ENCODE measurements at places on chromosomes 1 and 21.
A peak's percentile ranks its signal among the peaks of the same experiment; 100 is the strongest.

GRCh38 chr1:224447251-224447650, 12.7 kb upstream of the WDR26 start:
- DNase-seq = no peak

GRCh38 chr1:219626865-219627264, 14.0 kb upstream of the ZC3H11B start:
- DNase-seq = no peak

GRCh38 chr21:17139696-17140095, 373.1 kb upstream of the CXADR start:
- no peak for DNase-seq

- peak; percentile 86 for DNase-seq
Observed at GRCh38 chr21:15141261-15141970, 76.6 kb upstream of the NRIP1 start.

DNA sequence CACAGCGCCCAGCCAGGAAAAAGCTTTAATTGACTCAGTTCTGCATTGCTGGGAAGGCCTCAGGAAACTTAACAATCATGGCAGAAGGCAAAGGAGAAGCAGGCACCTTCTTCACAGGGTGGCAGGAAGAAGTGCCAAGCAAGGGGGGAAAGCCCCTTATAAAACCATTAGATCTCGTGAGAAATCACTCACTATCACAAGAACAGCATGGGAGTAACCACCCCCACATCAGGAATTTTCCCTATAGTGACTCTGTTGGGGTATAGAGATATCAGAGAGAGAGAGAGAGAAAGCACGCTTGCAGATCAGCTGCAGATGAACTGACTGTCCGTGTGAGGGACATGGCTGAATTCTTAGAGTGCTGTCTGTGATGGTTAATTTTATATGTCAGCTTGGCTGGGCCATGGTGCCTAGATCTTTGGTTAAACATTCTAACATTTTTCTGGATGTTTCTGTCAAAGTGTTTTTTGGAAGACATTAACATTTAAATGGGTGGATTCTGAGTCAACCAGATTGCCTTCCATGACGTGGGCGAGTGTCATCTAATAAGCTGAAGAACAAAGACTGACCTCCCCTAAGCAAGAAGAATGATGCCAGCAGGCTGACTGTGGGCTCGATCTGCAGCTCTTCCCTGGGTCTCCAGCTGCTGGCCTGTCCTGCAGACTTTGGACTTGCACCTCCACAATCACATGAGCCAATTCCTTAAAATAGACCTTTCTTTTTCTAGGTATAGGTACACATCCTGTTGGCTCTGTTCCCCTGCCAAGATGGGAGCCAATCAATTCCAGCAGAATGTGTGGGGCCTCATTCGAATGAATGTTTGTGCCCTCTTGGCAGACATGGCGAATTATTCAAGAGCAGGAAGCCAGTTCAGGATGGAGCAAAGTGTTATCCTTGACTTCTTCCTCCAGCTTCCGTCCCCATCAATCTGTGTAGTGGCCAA, 21.4 kb upstream of the CPT2 start:
- no peak for DNase-seq

DNA sequence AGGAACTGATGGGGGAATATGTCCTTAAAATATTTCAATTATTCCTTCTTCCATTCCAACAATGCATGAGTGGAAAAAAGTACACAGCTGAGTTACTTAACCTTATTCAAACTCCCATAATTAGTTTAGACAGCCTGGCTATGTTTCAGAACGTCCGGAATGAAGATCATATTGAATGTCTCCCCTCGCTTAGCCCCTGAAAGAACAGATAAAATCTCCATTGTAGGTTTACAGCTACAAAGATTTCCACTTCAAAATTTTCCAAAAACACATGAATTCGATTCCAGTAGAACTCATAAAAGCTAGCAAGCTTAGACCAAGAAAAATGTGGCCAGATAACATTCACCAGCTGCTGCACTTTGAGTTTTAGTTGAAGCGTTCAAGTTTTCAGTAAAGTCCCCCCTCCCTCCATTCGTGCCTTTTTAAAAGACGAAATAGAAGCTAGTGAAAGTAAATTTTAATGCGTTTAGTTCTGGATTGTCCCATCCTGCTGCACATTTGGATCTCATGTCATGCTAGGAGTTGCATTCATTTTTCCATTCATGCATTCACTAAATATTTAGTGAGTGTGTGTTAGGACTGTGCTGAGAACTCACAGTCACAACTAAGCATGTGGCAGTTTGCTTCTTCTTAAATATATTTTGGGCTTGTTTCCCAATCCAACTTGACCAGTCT, 29.4 kb upstream of the SSX2IP start:
- DNase-seq = no peak

DNA sequence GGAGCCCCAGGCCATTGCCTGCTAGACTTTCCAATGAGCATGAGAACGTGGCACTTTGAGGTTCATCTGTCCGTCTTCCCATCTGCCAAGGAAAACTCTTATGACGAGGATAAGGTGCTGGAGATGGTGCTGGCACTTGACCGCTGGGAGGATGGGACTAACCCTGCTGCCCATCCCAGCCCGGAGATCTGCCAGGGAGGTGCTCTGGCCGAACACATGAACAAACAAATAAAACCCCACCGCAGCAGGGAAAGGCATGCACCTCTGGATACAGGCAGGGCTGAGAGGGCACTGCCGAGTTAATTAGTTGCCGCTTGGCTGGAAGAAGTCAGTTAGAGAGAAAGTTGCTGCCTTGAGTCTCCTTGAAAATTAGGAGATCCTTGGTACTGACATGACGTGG, 308.4 kb downstream of the AJAP1 start:
- DNase-seq = no peak

- DNase-seq = no peak
Observed at GRCh38 chr1:248906753-248907661, 972 bp downstream of the PGBD2 start.

- no peak for DNase-seq
Observed at GRCh38 chr1:1797731-1798341, 19.6 kb upstream of the NADK start.

- no peak for DNase-seq
Observed at GRCh38 chr21:35048183-35048601, 910 bp downstream of the RUNX1 start.

DNA sequence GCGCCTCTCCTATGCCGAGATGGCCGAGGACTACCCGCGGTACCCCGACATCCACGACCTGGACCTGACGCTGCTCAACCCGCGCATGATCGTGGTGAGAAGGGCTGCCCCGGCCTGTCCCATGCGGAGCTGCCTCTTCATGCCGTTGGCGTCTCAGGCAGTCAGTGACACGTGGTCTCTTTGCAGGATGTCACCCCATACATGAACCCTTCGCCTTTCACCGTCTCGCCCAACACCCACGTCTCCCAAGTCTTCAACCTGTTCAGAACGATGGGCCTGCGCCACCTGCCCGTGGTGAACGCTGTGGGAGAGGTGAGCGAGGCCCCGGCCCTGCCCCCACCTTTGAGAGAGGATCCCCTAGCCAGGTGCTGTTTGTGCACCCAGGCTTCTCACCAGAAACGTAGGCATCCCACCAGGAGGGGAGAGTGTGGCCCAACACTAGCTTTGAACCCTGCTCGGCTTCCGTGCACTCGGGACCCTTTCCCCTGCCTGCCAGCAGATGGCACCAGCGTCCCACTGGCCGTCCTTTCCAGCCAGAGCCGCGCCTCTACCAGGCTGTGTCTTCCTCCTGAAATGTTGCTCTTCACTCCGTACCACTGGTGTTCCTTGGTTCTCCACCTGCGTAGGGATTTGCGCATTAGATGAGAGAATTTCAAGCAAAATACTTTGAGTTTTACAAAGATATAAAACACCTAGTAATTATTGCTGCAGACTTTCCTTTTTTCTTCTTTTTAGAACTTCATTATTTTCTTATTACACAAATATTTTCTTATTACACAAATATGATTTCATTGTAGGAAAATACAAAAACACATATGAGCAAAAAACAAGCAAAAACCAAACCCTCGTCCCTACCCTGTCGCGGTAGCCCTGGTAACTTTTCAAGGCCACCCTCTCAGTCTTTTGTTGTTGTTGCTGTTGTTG, 9.0 kb downstream of the NPPA start:
- DNase-seq = peak; percentile 64

GRCh38 chr21:35095859-35096291, 46.8 kb upstream of the RUNX1 start:
- no peak for DNase-seq

DNA sequence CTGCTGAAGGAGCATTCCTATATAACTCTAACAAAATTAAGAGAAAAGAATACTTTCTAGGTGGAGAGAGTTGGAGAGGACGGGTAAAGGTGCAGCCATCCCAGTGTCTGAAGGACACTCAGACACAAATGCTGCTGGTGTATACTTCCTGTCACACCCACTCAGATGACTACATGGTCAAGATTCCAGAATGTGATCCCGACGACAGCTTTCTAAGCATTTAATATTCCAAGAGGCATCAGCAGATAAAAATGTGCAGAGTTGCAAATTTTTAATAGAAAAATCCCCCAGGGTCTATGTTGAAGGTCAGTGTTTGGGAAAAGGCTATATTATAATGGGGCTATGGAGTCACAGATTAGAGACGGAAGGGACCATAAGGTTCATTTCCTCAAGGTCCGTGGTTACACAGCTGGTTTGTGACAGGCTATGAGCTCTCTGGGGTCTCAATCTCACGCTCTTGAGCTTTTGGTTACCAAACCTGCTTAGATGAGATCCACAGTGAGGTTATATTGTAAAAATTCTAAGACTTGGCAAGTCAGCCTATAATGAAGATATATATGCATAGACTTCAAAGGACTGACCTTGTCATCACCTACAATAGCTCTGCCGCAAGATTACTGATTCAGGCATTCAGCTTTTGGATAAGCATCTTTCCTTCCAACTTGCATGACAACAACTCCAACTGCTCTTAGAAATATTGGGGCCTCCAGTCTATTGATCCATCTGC, 35.1 kb downstream of the ZNF281 start:
- no peak for DNase-seq

GRCh38 chr1:23451441-23451840, 26.9 kb upstream of the TCEA3 start:
- DNase-seq = no peak

GRCh38 chr1:48230236-48230635, 7.7 kb downstream of the SLC5A9 start:
- no peak for DNase-seq

DNA sequence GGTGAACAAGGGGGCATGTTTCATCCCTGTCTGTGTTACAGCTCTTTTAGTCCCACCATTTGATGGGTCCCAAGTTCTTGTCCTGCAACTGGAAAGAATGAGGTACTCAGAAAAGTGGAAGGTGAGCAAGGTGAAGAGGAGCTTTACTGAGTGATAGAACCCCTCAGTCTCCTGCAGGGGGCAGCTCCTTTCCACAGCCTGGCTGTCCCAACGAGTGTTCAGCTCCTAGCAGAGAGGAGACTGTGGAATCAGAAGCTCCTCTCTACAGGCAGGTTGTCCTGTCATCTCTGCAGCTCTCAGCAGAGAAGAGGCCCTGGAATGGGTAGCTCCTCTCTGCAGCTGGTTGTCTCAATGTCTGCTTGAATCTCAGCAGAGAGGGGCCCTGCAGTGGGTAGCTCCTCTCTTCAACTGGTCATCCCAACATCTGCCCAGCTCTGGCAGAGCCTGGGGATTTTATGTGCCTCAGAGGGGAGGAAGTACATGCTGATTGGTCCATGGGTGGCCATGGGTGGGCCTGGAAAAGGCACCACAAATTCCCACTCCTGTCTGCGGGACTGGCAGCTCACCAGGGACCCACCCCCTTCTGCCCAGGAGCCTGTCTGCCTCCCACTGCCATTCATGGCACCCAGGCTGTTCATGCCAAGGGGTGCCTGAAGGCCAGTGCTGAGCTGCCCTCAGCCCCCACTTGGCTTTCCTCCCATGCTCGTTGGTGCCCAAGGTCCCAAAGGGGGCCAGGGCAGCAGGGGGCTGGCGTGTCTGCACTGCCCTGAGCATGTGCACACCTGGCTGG, 25.7 kb downstream of the LDLRAD1 start:
- DNase-seq = no peak

DNA sequence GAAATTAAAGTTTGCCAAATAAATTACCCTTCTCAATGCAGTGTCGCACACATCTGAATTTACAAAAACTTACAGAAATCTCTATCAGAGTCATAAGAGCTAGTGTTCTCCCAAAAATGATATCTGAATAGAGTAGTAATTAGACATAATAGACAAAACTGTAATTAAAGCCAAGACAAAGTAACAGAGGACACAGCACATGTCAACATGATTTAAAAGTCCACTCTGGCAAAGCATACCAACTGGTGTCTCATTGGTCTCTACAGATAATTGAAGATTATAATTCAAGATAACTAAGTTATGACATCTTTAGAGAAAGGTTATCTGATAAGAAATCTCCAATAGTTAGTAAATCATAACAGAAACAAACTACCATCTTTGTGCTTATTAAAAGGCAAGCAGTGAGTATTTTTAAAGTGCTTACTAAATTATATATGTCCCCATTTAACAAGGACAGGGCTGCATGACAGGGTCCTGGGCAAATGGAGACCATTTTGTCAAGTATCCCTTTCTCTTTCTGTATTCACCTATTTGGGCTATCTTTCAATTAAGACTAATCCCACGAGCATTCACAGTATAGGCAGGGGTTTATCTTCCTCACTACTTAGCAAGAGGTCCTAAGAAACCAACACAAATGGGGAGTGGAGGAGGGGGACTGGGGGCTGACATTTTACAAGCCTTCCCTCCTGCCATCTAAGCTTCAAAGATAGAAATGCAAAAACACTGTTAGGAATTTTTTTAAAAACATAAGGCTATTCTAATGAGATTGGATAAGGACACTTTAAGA, 26.0 kb downstream of the PTP4A2 start:
- DNase-seq = no peak

- DNase-seq = no peak
Observed at GRCh38 chr1:12059722-12060464, 3.2 kb upstream of the TNFRSF8 start.

DNA sequence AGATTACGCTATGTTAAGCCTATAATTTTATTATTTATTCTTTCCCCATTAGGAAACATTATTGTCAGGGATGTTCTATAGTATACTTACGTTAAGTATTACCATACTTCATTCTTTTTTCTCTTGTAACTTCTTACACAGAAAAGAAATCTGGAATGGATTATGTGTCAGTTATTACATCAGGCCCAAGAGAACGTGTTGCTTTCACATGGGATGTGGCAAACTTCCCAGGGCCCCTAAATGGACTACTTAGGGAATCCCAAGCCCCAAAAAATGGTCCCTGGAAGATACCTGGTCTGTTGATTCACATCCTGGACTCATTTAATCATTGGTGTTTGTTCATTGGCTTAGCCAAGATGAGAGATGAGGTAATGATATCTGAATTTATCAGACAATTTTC, 249.8 kb downstream of the NRIP1 start:
- DNase-seq = no peak

DNA sequence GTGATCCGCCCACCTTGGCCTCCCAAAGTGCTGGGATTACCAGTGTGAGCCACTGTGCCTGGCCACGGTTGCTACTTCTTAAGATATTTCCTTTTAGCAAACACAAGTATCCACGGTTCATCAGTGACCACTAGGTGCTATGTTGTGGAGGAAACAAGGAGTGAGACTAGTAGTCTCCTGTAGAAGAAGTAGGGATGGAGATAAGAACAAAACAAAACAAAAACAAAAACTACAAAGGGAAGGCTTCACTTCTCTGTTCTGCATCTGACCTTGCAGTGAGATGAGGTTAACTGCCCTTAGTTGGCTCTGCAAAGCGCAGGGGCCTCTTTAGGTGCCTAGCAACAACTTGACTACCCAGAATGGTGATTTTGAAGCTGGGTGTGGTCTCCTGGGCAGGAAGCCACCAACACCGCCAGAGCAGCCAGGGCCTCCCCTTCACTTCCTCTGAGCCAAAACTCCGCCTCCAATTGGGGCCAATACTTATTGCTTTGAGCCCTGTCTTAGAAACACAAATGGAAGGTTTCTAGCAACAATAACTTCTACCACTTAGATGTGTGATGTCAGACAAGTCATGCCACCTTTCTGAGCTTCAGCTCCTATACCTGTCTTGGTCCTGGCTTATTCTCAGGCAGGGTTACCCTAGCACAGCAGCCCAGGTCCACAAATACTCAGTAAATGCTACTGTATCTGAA, 12.8 kb upstream of the CDC42 start:
- peak; percentile 61 for DNase-seq

Data from NCI-H1105 treated with DMSO at 0.1 percent for 48 hours (cell line).